ENCODE measurements at places on chromosomes 4 and X.
A peak's percentile ranks its signal among the peaks of the same experiment; 100 is the strongest.

DNA sequence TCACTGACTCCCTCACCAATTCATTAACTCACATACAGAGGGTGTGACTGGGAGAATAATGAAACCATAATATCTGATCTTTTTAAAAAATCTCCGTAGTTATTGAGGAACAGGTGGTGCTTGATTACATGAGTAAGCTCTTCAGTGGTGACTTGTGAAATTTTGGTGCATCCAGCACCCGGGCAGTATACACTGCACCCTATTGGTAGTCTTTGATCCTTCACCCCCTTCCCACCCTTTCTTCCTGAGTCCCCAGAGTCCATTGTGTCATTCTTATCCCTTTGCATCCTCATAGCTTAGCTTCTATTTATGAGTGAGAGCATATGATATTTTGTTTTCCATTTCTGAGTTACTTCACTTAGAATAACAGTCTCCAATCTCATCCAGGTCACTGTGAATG is 1143.8 kb downstream of the PCDH19 start:
- no peak for DNase-seq

- DNase-seq: no peak
These were observed 554.5 kb downstream of the STIM2 start for GRCh38 chr4:27414887-27415731.

GRCh38 chr4:84224522-84224921 is 274.6 kb downstream of the NKX6-1 start:
- DNase-seq: no peak

- no peak for DNase-seq
These were observed 168.7 kb downstream of the DLG3 start for GRCh38 chrX:70613295-70613694.

GRCh38 chrX:131729295-131729694 is 185.4 kb downstream of the OR13H1 start:
- DNase-seq: no peak

DNA sequence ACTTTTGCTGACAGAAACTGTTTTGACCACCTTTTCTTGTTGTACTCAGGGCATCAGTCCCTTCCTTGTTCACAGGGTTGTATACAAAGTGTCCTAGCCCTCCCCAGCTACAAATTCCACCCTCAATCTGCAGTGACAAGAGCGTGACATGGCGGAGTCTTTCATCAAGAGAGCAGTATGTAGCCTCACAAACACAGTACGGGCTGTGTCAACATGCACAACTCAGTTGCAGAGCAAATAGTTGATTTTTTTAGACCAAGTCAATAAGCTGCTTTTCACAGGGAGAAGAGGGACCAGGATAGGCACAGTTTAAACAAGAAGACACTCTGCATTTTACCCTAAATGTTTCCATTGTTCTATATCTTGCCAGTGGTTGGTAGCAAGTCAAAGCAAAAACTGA is 8.6 kb upstream of the HS6ST2 start:
- no peak for DNase-seq

GRCh38 chrX:64184396-64184795 is 21.1 kb downstream of the AMER1 start:
- DNase-seq: no peak

DNA sequence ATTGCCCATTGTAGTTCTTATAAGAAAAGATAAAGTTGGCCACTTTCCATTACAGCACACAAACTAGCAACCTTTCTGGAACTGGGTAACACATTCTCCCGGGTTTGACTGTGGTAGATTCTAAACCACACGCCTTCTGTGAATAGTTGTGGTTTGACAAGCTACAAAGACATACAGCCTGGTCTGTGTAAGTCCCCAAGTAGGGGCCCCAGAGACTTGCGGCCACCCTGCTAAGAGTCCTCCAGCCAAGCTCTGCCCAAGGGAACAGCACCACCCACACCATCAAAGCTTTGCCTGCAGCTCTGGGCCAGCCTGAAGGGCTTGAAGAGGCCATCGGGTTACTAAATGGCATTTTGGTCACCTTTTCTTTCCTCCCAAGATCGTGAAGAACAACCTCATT is 203.4 kb downstream of the MAML3 start:
- DNase-seq: peak; percentile 2
